Stimulated activated CD4-positive, alpha-beta T cell treated with anti-CD3 and anti-CD28 coated beads, Interleukin-1b, Interleukin-23, amount 100 ng/mL, for 1 hour (primary cell): ENCODE measurements at places on chromosomes 4 and X.

DNA sequence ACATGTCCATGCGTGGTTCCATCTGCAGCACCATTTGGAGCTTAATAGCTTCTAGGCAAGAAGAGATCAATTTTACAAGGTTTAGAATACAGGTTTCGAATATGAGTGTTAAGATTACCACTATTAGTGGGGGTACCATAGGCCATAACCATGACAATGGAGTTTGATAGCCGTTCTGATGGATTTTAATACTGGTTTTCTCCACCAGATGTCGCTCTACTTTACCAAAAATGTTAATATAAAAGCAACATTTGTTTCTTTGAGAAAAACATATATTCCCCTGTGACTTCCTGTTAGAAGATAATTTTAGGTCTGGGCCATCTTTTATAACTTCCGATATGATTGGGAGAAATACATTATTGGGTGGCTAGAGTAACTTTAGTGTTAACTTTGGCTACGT, 499.7 kb upstream of the POU3F4 start:
- no peak for DNase-seq

DNA sequence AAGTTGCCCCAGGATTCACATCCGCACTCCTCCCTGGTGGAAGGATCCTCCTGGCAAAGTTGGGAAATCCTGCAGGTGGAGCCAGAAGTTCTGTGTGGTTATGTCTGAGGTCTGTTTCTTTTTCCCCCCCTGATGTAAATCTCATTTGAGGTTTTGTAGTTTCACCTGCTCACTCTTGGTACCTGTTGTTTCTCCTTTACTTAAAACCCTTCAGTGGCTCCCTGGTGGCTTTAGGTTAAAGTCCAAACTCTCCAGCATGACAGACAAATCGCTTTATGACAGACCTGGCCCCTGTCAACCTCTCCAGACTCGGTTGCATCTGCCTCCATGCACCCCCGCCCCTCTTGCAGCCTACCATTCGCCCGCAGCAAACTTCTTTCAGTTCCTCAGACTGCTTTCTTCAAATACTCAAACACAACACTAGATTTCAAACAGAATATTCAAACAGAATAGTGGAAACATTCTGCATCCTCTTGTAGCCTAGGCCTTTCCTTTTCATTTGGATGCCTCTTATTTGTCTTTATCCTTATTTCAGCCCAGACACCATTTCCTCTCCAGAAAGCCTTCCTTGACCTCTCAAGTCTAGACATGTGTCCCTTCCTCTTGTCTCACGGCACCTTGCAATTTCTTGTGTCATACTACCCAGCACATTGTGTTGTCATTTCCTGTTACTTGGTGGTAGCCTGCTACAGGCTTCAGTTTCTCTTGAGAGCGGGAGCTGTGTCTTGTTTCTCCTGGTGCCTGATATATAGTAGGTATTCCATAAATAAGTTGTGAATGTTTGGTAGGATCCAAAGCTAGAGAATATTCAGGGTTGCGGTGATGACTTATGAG, 24.8 kb downstream of the IL13RA1 start:
- no peak for DNase-seq

DNA sequence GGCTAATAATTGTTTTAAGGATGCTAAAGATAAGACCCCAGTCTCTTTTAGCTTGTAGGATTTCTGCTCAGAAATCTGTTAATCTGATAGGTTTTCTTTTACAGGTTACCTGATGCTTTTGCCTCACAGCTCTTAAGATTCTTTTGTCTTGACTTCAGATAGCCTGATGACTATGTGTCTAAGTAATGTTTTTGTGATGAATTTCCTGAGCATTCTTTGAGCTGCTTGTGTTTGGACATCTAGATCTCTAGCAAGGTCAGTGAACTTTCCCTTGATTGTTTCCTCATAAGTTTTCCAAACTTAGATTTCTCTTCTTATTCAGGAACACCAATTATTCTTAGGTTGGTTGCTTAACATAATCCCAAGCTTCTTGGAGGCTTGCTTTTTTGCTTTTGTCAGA, 104.1 kb downstream of the ZNF518B start:
- DNase-seq, result no peak

DNA sequence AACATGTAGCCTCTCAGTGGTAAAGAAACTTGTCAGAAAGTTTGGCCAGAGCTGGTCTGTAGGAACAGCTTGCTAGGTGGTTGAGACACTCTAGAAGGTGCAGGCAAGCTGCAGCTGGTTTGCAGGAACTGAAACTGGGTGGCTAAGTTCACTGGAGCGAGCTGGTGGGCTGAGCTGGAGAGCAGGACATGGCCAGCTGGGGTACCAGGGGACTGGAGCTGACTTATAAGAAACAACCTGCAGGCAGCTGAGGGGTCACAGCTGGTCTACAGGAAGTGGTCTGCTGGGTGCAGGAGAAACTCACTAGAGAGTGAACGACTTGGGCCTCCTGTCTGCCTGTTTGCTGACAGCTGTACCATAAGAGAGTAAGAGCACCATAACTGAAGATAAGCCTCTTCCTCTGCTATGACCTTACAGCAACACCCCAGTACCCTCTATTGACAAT, 157.1 kb upstream of the LNX1 start:
- DNase-seq, result no peak

DNA sequence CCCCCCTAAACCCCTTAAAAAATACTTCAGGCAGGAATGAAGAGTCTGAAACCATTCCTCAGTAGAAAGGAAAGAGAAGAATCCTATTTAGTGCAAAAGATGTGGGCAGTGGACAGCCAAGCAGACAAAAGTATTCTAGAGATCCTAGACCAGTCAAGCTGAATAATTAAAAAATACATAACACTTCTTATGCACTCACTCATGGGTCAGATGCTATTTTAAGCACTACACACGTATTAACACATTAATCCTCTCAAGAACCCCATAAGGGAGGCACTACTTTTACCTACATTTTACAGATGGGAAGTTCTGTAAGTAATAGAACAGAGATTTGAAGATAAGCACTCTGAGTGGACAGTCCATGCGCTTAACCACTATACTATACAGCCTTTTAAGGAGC, 5.9 kb downstream of the TAB3 start:
- DNase-seq, result no peak

DNA sequence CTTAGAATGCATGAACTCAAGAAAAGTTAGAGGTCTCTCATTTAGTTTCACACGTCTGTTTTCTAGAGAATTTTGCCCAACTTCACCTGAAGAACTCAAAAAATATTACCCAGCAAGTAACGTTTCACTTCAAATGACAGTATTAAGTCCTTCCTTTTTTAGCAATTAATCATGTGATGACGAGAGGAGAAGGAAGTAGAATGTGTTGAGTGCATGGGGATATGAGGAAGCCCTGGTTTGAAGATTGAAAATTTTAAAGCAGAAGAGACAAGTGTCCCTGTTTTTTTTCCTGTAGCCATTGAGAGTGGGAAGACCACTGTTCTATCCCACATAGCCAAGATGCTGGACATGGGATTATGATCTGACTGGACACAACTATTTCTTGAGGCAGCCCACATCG, 406.3 kb upstream of the CPEB2 start:
- DNase-seq, result no peak

DNA sequence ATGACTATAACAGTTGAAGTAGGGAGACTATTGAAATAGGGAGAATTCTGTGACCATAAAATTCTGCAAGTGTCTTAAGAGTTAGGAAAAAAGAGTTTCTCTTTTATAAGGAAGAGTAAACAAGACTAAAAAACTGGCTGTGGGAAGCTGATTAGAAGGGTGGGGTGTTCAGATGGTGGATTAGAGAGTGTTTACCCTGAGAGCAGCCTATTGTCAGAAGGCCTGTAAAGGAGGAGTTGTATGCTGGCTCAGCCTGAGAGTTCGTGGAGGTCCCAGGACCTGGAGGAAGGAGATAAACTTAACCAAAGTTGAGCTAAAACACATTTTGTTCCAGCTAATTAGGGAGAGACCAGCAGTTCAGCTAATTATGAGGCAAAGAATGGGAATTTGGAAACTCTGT, 629.7 kb downstream of the PCDH7 start:
- no peak for DNase-seq

GRCh38 chrX:32514986-32515385, 696.4 kb downstream of the DMD start:
- no peak for DNase-seq

DNA sequence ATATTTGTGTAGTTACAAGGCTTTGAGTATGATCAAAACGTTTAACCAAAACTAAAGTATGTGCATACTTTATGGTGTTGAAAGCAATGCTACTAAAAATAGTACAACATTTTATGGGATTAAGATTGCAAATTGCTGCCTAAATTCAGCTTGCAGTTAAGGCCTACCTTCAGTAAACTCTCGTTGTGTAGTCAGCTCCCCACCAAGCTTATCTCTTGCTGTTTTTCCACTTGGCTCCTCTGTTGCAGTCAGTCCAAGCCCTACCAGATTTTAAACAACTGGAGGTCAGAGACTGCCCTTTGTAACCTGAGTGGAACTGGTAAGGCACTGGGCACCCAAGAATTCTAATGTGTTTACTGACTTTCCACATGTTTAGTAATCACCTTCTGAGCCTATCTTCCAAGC, 25.7 kb downstream of the AFF1 start:
- no peak for DNase-seq

GRCh38 chr4:181989071-181989470, 254.1 kb upstream of the TENM3 start:
- no peak for DNase-seq

DNA sequence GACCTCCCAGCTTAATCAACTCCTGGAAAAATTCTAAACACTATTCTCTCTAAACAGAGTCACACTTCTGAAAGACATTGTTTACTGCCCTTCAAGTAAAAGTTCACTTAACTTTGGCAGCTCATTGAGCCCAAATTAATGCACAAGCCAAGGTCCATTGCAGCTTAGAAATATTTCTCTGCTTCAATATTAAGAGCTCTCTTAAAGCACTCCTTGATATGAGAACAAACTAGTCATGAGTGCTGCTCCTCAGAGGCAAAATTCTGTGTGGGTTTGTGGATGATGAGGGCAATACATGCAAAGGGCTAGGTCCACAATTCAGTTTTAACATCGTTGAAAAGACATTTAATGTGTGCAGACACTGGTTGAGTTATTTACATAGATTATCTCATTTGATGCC, 12.8 kb upstream of the FMR1 start:
- no peak for DNase-seq

DNA sequence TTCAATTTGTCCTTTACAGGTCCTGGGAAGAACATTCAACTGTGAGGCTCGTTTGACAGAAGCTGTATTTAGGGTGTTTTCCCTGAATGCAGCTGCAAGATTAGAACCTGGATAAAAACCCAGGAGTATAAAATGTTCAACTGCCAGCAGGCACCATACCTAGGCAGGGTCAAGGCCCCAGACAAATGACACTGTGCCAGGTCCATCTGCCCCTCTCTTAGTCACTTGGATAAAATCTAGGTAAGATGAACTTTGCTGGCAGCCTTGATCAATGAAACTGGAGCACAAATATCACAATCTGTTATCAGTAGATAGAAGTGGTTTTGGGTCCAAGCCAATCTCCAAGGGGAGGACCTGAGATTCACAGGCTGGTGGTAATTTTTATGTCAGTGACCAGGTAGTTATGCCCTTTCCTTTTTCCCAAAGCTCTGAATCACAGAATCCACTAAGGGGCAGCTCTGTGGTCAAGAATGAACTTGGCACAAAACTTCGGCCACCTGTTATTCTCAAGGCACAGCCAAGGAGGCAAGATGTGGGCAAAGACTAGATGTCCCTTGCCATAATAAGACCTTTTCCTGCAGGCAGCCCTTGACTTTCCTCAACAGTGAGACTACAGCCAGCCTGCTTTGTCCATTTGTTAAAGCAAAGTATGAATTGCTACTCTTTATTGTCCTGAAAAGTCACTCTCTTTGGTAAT, 501.0 kb downstream of the PPARGC1A start:
- no peak for DNase-seq

DNA sequence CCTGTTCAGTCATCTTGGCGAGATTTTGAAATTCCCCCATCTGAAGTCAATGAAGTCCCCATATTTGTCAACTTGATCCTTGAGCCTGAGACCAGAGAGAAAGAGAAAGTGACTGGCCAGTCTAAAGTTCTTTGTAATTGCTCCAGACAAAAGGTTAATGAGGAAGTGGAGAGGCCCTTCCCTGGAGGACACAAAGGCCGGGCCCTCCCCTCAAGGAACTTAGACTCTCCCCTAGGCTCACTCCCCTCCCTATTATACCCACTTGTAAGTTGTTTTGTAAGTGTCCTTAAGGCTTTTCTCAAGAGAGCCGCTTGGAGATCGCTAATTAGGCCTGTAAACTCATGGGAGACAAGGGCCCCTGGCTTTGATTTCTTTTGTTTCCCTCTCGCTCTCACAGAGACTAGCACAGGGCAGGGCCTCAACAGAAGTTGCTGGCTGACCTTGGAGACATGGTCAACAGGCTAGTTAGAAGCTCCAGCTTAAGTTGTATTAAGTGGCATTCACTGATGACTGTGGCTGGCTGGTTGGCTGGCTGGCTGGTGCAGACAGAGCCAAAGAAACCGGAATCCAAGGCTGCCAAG, 20.3 kb upstream of the GPC4 start:
- DNase-seq, result no peak

DNA sequence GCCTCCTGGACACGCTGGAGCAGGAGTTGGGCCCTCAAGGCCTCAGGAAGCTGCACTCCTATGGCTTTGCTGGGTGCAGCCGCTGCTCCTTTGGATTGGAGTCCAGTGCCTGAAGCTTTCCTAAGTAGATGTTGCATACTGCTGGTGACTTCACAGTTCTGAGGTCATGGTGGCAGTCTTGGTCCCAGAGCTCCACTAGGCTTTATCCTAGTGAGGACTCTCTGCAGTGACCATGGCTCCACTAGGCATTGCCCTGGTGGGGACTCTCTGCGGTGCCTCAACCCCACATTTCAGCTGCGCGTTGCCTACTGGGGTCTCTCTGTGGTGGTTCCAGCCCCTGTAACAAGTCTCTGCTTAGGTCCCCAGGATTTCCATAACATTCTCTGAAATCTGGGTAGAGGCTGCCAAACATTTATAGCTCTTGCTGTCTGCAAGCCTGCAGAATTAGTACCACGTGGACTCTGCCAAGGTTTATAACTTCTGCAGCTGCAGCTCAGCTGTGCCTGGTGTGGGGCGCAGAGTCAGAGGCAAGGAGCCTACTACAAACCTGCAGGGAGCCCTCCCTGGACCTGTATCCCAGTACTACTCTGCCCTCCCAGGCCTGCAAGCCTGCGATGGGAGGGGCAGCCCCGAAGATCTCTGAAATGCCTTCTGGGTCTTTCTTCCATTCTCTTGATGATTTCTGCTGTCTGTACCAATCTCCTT, 46.0 kb upstream of the NFKB1 start:
- no peak for DNase-seq

- DNase-seq, result no peak
These were observed 199.0 kb downstream of the DCHS2 start for GRCh38 chr4:154292589-154292988.

GRCh38 chr4:25158817-25159216, 1.4 kb downstream of the SEPSECS start:
- no peak for DNase-seq

GRCh38 chrX:72002875-72003274, 92.2 kb downstream of the NHSL2 start:
- no peak for DNase-seq

DNA sequence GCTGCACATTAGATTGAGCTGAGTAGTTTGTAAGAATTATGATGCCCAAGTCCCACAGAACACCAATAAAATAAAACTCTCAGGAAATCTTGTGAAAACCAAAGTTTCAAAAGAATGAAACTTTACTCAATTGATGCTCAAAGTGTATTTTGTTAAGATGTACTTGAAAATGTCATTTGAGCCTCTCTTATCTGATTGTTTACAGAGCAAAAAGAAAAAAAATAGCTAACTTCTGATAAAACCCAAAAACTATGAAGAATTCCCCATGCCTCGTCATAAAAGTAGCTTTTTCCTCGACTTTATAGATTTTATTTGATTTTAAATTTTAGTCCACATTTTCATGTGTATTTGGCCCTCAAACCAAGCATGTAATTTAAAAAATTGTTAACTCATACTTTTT, 521.5 kb upstream of the FTHL17 start:
- DNase-seq, result no peak

- DNase-seq, result no peak
These were observed 242.6 kb upstream of the RASGEF1B start for GRCh38 chr4:81714291-81714690.
